Stimulated activated CD4-positive, alpha-beta T cell treated with anti-CD3 and anti-CD28 coated beads, Interleukin-1b, Interleukin-23, amount 100 ng/mL, for 4 hours (primary cell): ENCODE measurements at places on chromosomes 2 and 18.

DNA sequence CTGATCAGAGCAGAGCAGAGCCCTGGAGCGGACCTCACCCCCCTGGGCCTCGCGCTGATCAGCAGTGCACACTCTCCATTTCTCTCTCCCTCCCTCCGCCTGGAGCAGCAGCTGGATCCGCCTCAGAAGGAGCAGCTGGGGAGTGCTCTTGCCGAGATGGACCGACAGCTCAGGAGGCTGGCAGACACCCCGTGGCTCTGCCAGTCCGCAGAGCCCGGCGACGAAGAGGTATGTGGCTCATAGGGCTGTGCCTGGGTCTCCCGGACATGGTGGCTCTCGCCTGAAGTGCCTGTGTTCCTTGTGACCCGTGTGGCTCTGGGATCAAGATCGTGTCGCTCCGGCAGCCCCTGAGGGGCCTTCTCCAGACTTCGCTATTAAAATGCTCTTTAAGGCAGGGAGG is 102.5 kb downstream of the USP40 start:
- DNase-seq: no peak

GRCh38 chr18:7535436-7536205 is 31.5 kb upstream of the PTPRM start:
- DNase-seq: no peak

- DNase-seq: no peak
These were observed 31.8 kb upstream of the OTOS start for GRCh38 chr2:240172071-240172895.

DNA sequence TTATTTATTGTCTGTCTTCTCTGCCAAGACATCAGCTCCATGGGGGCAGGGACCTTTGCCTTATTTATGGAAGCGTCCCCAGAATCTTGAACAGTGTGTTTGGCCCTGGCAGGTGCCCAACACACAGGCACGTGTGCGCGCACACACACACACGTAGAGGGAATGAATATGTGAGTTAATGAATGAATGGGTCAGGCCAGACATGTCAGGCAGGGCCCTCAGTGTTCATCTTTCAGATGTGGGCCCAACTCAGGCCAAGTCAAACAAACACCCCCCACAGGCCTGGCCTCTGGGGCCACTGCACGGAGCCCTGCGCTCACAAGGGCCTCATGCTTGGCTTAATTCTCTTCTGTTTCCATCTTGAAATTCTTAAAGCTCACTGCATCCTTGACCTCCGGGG is 54.1 kb downstream of the DYSF start:
- DNase-seq: no peak

DNA sequence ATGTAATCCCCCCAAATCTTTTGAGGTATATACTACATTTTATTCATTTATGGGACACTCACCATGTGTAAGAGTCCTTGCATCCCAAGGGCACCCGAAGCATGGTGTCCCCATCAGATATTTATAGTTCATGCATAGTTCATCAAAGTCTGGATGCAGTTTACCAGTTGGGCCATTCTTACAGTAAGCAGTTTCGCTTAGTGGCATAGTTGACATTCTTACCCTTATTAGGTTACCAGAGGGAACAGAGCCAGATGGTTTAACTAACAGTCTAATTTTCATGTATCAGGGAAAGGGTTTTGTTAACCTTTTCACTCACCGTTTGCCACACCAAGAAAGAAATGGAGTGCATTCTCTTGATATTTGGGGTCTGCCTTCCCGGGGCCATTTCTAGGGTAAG is 7.1 kb downstream of the ZNF407 start:
- no peak for DNase-seq

DNA sequence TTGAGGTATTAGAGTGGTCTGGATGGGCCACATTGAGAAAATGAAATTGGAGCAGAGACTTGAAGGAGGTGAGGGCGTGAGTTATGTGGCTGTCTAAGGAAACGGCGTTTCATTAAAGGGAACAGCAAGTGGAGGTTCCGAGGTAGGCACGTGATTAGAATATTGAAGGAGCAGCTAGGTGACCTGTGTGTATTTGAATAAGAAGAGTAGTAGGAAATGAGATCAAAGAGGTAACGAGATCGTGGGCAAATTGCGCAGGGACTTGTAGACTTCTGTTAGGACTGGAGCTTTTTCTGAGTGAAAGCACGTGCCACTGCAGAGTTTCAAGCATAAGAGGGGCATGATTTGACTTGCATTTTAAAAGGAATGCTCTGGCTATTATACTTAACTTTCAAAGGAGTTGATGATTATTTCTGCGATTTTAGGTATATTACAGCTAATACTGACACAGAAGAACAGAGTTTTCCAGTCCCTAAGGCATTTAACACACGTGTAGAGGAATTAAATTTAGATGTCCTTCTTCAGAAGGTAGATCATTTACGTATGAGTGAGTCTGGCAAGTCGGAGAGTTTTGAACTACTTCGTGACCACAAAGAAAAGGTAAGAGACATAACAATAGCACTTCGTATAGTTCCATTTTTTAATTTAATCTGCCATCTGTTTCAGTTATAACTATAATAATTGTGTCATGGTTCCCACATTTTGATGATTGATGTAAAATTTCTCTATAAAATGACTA is 48.7 kb downstream of the RMDN2 start:
- no peak for DNase-seq

DNA sequence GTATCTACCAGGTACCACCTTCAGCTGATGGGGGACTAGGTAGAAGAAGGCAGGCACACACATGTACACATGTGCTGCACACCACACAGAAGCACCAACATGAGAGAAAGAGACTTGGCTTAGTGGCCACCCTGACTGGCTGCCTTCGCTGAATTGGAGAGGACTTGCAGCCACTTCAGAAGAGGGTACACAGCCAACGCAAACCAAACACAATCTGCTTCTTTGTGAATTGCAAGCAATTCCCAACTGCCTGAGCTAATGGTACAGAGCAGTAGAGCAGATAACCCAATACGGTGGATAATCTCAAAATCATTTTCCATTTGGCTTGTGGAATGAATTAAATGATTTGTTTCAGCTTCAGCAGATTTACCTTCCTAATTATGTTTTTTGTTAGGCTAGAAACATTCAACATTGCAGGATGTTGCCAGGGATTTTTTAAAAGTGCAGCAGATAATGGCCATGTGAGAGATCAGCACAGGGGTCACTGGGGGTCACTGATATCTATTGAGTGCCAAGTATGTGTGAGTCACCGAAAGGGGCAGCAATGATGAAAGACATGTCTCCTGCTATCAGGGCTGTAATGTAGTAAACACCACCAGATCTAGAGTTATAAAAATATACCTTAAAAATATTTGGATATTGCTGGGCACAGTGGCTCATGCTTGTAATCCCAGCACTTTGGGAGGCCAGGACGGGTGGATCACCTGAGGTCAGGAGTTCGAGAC is 652.6 kb downstream of the BCL11A start:
- no peak for DNase-seq

DNA sequence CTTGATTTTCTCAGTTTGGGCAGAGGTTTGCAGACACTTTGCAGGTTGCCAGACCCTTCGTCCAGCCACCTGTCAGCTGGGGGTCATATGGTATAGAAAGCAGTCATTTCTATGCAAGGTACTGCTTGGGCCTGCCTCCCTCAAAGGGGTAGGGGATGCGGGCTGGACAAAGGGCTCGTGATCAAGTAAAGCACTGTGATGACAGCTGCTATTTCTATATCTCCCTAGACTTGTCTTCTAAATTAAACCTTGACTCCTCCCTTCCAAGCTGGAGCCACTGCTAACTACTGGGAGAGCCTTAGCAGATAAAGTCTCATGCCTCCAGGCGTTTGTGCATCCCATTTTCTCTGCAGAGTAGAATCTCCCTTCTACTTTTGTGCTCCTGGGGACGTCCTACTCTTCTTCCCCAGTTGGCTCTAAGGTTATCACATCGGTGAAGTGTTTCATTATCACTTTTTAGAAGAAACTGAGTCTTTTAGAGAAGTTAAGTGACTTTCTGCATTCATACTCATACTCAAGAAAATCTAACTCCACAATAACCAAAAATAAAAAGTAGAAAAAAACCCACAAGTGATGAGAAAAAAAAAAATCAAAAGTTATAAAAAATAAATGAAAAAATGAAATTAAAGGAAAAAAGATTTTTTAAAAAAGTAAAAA is 710 bp upstream of the XRCC5 start:
- DNase-seq: no peak

GRCh38 chr2:174667250-174667860 is 69.8 kb upstream of the WIPF1 start:
- no peak for DNase-seq

GRCh38 chr2:45653122-45653913 is 1.8 kb downstream of the PRKCE start:
- no peak for DNase-seq

GRCh38 chr2:12493031-12493513 is 223.7 kb upstream of the TRIB2 start:
- no peak for DNase-seq

GRCh38 chr2:127389778-127390435 is 2.1 kb upstream of the MAP3K2 start:
- no peak for DNase-seq

GRCh38 chr18:75384144-75384543 is 43.4 kb downstream of the SMIM21 start:
- no peak for DNase-seq

DNA sequence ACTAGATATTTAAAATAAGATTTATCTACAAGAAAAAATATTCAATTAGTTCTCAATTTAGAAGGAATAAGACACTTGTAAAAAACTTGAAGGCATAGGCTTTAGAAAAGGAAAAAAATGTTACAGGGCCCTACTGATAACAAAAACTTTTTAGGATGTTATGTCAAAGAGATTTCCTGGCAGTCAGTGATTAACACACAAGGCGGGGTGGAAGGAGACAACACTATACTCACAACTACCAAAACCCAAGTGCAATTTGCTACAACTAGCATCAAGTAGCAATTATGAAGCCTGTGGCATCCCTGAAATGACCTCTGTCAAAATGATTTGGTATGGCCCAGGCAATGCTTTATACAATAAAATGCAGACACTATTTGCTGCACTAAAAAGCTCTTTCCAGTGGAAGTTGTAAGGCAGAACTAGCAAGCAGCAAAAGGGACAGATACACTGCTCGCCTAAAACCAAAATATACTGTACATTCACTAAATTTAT is 15.3 kb downstream of the STRN start:
- no peak for DNase-seq

DNA sequence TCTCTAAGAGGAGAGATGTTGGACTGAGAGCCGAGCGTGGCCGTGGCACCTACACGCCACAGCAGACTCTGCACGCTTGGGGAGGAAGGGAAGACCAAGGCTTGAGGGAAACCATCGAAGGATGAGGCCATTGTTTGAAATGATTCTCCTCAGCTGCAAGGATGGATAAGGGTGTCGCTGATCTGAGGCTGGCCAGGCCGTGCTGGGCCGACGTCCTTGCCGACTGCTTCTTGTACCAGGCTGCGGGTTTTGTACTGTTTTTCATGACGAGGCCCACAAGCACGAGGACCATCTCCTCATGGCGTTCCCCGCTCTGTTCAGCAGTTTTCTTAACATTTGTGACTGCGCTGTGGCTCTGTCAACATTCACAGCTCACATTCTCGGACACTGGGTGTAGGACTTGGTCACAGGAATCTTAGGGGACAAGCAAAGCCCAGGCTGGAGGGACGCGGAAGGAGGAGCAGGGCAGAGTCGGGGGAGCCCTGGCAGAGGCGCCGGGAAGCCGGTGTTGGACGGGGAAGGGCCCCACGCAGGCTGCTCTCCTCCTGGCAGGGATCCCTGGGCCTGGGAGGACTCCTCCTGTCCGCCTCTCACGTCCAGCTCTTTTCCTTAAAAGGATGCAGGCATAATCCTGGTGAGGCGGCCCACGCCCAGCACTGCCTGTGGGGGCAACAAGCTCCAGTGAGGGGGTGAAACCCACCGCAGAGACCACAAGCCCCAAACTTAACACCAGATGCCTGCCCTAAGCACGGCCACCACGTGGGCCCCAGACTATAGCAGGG is 259.0 kb upstream of the SALL3 start:
- DNase-seq: no peak

- DNase-seq: no peak
These were observed 22.7 kb upstream of the ATP9B start for GRCh38 chr18:79046522-79046921.

- no peak for DNase-seq
These were observed 1.8 kb downstream of the FBXO48 start for GRCh38 chr2:68465081-68465916.

- no peak for DNase-seq
These were observed 320.5 kb downstream of the DPP10 start for GRCh38 chr2:114762986-114763385.

DNA sequence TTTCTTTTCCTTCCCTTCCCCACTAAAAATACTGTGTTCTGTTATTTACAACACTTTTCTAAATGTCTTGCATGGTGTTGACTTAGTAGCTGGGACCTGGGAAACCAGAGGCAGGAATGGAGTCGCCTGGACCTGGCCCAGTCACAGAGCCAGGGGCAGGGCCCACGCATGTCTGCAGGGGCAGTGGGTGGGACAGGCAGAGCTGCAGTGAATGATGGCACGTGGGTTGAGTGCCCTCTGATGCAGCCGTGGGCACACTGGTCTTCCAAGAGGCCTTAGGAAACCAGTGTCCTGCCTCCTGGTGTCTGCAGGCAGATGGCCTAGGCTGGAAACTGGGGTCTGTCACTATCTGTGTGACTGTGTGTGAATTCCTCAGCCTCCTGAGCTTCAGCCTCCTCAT is 46.8 kb downstream of the ARHGEF4 start:
- no peak for DNase-seq

DNA sequence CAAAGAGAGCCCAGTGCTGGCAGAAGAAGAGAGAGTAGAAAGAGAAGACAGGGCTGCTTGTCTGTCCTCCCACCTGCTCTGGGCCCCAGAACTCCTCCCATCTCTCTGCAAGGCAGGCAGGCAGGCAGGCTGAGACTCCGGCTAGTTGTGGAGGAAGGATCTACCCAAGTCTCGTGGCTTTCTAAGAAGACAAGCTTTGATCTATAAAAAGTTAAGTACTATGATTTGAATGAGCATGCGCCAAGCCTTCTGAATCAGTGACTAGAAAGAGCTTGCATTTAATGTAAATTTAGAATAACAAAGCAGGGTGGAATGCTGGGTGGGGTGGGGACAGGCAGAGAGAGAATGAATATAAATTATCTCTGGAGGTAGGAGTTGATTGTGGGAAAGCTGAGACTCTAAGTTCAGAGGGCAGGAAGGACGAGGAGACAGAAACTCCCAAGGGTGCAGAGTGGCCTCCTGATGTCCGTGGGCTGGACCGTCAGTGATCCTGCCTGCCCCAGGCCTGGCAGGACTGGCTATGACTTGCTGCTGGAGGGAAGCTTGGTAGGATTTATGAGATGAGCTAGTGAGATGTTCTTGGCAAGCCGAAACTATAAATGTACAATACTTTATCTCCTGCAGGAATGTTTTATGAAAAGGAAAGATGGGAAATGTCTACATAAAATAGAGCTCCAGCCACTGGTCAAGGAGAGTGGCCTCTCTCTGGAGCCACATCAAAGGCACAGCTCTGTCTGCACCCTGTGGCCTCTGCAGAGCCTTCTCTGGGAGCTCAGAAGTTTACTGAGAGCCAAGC is 447.5 kb downstream of the TNS1 start:
- no peak for DNase-seq

- no peak for DNase-seq
These were observed 145.7 kb downstream of the NUP35 start for GRCh38 chr2:183269956-183270355.
